Stimulated activated CD4-positive, alpha-beta T cell treated with anti-CD3 and anti-CD28 coated beads, Interleukin-12 subunit alpha, Interleukin-12 subunit beta, amount 100 ng/mL, for 4 hours (primary cell): ENCODE measurements at places on chromosomes 13 and 19.

DNA sequence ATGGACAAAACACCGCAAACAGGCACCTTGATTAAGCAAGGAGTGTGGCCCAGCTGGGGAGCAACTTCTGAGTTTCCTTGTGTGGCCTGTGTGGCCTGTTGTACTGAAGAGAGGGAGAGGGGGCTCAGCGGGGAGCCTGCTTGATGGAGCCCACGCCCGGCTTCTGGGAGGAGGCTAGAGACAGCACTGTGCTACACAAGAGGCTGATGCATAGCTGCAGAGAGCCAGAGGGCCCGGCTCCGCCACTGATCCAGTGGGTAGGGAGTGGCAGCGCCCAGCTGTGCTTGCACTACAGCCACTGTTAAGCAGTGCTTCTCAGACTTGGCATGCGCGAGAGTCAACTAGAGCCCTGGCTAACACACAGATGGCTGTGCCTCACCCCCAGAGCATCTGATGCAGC, 19.0 kb downstream of the LYL1 start:
- DNase-seq = no peak

DNA sequence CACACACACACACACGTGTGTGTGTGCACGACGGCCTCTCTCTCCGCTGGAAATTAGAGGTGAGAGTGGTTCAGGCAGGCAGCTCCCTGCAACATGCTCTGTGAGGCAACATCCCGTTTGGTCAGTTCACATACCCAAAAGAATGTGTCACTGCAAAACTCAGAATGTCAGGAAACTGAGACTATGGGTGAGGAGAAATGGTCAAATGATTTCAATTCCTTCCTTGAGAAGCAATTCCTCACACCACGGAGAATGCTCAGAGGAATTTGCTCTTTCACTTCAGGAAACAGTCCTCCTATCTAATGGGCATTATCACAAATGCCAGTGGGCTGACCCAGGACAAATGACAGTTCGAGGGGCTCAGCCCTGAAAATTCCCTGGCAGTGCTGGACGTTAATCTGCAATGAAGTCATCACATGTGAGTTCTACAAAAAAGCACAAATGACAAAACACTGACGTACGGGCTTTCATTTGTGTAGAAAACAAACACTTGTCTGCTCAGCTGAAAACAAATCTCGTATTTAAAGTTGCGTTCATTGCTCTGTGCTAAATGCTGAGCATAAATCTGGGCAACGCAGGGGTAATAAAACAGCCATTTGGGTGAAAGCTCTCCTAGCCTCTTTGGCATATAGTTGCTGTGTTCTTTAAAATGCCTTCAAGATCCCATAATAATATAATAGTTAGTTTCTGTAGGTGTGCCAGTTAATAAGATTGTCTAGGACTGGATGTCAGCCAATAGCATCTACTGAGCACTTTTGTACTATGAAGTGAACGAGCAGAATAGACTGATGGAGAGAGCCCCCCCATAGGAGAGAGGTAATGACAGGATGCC, 18.6 kb upstream of the LATS2 start:
- no peak for DNase-seq

- DNase-seq = no peak
Observed at GRCh38 chr13:21058361-21058760, 3.0 kb downstream of the LATS2 start.

DNA sequence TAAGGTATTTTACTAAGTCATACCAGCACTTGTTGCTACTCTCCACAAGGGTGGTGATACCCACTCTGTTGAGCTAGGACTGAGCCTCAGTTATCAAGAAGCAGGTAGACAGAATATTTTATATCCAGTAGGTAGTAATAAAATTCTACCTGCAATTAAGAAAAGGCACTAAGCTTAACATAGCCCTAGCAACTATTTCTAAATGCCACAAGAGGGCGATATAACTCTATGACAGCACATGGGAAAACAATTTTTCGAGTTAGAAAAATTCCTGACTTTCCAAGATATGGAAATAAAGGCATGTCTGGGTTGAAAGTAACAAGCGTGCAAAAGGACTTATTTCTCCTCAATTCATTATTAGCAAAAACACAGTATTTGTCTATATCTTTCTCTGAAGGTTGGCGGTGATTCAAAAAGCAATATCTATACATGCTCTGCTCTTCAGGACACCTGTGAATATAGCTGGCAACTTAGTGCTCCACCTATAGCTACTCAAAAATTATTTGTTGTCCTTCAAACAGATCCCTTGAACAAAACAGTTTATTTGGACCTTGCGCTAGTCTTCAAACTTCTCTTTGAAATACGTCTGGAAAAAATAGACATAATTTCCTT, 14.7 kb downstream of the CCDC169 start:
- DNase-seq = no peak

- no peak for DNase-seq
Observed at GRCh38 chr13:85520445-85520844, 278.8 kb downstream of the SLITRK6 start.

DNA sequence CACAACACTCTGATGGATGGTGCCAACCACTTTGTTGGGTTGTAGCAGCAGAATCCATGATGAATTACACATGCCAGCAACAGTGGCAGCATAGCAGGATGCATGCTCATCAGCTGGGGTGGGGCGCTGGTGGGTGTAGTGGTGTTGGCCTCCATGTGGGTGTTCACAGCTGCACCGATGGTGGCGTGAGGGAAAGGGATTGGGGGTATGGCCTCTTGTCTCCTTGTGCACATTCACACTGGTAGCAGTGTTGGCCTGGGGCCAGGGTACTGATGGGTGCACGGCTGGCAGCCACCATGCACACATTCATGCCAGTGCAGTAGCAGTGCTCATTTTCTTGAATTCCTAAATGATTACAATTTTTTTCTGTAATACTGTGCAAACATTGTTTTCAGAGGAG, 2748.8 kb upstream of the PCDH20 start:
- no peak for DNase-seq
